ENCODE measurements at places on chromosomes 13 and 19.

GRCh38 chr13:82749551-82749950 lies 1132.7 kb downstream of the SLITRK1 start:
- no peak for DNase-seq

GRCh38 chr13:25744178-25744577 lies 307.6 kb downstream of the SHISA2 start:
- no peak for DNase-seq

DNA sequence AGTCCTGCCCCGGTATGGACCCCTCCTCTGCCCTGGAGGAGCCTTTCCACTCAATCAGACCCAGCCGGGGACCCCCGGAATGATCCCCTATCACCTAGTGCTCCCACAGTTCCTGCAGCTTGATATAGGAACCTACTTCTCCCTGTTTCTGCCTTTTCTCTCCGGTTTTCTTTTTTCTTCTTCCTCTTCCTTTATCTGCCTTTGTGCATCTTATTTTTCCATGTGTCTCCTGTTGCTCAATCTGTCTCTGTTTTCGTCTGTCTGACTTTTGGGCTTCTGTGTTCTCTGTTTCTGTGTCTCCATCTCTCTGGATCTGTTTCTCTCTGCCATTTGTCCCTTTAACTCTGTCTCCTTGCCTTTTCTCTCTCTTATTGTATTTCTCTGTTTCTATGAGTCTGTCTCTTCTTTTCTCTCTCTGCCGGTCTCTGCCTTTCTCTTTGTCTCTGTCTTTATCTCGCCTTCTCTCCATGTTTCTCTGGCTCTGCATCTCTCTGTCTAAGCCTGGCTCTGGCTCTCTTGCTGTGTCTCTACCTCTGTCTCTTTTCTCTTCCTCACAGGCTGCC lies 10.0 kb downstream of the MEGF8 start:
- no peak for DNase-seq

- no peak for DNase-seq
Observed at GRCh38 chr13:26821672-26822071, 61.1 kb upstream of the GPR12 start.
